ENCODE measurements at places on chromosomes 1 and 21.

DNA sequence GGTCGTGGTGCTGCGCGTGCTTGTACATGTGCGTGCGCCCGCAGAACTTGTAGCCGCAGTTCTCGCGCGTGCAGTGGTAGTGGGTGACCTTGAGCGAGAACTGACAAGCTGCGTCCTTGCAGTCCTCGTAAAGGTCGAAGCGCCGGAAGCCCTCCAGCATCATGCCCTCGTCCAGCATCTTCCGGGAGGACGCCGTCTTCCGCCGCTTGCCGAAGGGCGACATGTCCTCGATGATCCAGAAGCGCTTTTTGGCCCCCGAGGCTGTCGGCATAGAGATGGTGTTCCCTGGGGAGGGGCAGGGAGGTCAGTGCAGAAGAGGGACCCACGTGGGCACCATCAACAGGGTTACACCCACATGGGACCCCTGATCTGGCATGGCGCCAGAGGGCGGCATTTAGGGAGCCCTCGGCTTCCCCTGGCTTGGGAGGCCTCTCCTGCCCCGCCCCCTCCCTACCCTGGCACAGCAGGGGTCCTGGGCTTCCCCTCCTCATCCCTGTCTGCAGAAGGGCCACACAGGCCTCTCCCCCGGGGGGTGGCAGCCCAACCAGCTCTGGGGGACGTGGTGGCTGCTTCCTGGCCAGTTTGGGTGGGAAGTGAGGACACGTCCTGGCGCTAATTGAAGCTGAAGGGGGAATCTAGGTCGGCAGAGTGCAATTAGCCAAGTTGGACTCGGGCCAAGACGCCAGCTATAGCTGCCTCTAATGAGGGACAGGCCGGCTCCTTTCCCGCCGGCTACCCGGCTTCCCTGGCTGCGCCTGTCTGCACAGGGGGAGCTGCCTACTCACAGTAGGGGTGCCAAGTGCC, 156.5 kb downstream of the CASZ1 start:
- no peak for DNase-seq

- DNase-seq = no peak
Observed at GRCh38 chr1:30420519-30421050, 302.8 kb downstream of the MATN1 start.

- no peak for DNase-seq
Observed at GRCh38 chr1:153608742-153609584, 4.0 kb downstream of the S100A16 start.

- DNase-seq = no peak
Observed at GRCh38 chr1:173438675-173439074, 38.5 kb upstream of the PRDX6 start.

DNA sequence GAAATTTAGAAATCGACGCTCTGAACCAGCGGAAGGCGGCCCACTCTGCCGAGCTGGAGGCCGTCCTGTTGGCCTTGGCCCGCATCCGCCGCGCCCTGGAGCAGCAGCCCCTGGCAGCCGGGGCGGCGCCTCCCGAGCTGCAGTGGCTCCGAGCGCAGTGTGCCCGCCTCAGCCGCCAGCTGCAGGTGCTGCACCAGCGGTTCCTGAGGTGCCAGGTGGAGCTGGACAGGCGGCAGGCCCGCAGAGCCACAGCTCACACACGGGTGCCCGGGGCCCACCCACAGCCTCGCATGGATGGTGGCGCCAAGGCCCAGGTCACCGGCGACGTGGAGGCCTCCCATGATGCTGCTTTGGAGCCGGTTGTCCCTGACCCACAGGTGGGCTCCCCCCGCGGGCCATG, 47.0 kb upstream of the DIP2A start:
- no peak for DNase-seq

DNA sequence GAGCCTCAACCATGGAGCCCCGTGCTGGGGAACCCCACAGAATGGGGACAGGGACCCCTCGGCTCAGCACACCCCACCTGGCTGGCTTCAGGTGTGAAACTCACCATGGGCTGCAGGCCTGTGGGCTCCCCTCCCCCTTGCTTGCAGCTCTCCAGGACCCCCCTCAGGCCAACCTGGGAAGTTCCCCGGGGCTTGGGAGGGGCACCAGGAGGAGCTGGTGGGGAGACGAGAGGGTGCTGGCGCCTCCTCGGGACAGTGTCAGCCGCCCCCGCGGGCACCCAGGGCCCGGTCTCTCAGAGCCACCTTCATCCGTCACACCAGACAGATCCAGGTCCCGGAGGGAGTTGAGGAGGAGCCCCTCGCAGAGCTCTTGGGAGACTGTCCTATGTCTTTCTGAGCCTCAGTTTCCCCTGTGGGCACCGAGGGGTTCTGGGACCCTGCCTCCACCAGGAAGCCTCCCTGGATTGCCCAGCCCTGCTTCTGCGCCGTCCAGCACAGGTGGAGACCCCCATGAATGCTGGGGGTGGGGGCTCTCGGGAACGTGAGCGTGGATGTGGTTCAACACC, 657 bp upstream of the TNFRSF18 start:
- no peak for DNase-seq

GRCh38 chr1:217521317-217521716, 109.6 kb downstream of the GPATCH2 start:
- DNase-seq = no peak

DNA sequence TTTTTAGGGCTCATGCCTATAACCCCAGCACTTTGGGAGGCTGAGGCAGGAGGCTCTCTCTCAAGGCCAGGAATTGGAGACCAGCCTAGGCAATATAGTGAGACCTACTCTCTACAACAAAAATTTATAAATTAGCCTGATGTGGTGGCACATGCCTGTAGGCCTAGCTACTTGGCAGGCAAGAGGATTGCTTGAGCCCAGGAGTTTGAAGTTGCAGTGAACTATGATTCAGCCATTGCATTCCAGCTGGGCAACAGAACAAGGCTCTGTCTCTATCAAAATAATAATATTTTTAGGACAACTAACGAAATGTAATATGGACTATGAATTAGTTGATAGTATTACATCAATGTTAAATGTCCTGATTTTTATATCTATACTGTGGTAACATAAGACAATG, 68.8 kb upstream of the ARID1A start:
- no peak for DNase-seq

GRCh38 chr1:35143737-35144508, 49.0 kb downstream of the SFPQ start:
- no peak for DNase-seq

- no peak for DNase-seq
Observed at GRCh38 chr1:39103328-39104157, 77.4 kb downstream of the NDUFS5 start.

DNA sequence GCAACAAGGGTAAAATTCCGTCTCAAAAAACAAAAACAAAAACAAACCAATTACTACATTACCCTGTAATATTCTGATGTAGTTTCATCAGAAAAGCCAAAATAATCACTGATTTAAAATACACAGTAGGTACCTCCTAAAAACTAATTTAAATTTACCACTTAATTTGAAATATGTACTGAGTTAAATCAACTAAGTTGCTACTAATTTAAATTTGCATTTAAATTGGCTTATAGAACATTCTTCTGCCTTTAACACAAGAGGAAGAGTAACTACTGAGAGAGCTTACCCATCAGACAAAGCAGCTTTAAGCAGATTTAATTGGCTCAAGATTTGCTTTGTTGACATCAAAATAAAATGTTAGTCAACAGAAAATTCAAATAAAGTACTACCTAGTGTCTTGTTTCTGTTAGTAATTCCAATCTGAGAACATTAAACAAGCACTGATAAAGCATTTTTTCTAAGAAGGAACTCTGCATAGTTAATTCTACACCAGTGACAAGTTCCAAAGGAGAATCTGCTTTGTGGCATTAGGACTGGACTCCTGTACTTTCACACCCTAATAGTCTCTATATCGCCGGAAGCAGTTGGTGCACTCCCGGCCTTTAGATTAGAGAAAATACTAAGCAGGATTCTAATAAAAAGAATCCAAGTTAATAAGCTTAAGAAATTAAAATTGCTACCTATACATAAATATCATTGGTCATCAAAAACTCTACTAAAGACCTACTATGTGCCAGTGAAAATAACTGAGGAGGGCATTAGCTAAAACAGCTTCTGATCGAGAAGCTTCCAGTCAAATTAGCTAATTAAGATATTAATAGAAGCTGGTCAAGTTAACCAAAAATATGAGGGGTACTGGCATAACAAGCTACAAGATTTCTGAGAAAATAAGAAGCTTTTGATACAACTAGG, 8.4 kb downstream of the LUZP1 start:
- no peak for DNase-seq

DNA sequence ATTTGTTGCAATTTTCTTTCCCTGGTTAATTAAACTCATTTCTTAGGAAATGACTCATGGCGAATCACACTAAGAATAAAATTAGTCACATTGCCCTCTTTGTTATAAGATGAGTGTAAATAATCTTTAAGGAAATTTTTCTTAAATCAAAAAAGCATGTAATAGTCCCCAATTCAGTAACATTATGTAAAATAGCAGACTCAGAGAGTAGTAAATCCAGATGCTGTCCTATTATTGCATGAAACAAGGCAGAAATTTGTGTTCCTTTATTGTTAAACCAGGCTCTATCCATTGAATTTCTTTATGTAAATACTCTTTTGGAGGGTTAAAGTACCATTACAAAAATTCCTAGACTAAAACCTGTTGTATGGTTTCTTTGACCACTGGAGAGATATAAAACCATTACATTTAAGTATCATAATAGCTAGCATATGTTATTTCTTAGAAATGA, 154.5 kb upstream of the C1orf87 start:
- DNase-seq = no peak

- no peak for DNase-seq
Observed at GRCh38 chr21:26653430-26653829, 80.3 kb upstream of the CYYR1 start.

GRCh38 chr1:181347495-181348390, 135.6 kb upstream of the CACNA1E start:
- DNase-seq = no peak

DNA sequence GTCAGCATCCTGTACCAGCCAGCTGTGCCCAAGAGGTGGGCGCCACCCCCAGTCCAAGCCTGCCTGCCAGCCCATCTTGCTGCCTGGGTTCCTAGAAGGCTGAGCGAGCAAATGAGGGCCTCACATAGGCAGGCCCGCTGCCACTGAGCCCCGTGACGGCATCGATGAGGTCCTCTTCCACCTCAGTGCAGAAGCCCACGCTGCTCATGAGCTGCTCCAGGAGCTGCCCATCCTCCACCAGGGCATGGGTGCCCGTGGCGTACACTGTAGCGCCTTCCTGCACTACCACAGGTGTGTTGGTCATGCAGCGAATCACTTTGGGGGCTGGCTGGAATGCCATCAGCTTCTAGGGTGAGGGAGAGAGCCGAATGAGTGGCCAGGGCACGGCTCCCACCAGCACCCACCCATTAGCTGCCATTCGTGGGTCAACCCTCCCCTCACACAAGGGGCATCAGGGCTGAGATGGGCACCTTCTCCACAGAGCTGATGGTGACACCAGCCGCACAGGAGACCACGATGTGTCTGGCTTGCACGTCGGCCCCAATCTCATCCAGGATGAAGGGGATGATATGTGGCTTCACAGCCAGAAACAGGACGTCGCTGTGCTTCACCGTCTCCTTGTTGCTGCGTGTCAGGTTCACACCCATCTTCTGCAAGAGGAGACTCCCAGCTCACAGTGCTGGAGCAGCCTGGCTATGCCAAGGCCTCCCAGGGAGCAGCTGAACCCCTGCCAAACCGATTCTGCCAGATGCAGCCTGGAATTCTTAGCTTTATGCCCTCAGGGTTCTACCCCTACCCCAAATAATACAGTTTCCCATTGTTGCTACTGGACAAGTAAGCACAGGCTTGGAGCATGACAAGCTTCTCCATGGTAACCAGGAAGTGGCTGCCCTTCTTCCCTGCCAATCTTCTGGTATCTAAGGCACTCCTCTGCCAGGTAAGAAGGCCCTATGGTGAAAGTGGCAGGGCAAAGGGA, 2.0 kb downstream of the PYCR2 start:
- no peak for DNase-seq
